ENCODE measurements at places on chromosomes 16 and 17.

DNA sequence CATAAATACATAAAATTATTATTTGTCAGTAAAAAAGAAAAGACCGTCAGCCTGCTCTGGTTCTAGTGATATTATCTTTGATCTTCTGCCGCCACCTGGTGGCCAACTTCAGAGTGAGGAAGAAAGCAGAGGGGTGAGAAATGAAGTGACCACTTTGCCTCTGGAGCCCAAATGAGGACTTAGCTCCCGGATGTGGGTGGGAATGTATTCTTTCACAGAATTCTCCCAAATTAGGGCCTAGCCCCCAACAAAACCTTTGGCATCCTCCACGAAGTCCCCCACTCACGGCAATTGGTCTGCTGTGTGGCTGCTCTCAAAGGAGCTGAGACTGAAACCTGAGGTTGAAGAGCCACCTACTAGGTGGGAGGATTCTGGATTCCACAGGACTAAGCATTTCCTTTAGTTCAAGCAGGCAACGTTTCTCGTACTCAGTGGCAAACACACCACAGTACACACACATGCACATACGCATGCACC lies 4.9 kb upstream of the ZNF267 start:
- peak; percentile 46 for DNase-seq

DNA sequence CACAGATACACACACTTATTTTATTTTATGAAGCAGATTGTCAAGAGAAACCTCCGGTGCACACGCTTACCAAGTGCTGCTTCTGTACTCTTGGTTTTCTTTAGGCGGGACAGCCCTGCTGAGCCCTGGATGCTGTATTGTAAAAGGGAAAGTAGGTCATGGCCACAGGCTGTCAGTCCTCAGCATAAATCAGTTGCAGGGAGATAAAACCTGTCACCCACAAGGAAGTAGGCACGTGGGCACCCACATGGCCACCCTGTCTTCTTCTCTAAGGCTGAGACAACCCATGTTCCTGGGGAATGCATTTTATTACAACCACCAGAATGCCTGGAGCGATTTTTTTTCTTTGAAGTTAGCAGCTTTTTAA lies 59.3 kb downstream of the ASIC2 start:
- peak; percentile 16 for DNase-seq

GRCh38 chr17:63538693-63539595 lies 11.3 kb upstream of the DCAF7 start:
- DNase-seq, result no peak

GRCh38 chr16:87860553-87861299 lies 8.6 kb downstream of the SLC7A5 start:
- no peak for DNase-seq

- no peak for DNase-seq
Observed at GRCh38 chr17:78805301-78805700, 23.2 kb upstream of the CYTH1 start.

GRCh38 chr17:77231076-77231871 lies 90.5 kb downstream of the SEC14L1 start:
- DNase-seq, result no peak

- no peak for DNase-seq
Observed at GRCh38 chr16:26976873-26977272, 89.9 kb upstream of the C16orf82 start.

DNA sequence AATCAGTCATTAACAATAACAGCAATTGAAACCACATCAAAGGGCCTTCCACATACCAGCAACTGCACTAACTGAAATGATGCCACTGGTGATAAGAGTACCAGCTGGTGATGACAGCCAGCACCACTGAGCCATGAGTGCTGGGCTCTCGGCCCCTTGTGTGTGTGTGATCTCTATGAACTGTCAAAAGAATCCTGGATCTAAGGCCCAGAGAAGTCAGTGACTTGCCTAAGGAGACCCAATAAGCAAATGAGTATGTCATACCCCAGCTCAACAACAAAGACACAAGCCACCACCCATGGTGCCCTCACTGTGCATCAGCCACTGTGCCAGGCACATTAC lies 220.9 kb downstream of the ZNF423 start:
- DNase-seq, result peak; percentile 80

DNA sequence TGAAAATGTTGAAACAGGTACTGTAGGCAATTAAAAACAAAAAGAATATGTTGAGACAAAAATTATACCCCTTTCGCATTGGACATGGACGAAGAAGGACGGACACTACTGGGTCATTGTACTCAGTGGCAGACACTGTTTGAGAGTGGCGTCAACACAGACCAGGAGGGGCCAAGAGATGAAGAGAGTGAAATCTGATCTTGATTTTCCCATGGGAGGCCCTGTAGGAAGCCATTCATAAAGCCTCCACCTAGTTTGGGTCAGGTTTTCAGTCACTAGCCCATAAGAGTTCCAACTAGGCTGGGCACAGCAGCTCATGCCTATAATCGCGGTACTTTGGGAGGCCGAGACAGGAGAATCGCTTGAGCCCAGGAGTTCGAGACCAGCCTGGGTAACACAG lies 23.6 kb upstream of the SMURF2 start:
- DNase-seq, result no peak

DNA sequence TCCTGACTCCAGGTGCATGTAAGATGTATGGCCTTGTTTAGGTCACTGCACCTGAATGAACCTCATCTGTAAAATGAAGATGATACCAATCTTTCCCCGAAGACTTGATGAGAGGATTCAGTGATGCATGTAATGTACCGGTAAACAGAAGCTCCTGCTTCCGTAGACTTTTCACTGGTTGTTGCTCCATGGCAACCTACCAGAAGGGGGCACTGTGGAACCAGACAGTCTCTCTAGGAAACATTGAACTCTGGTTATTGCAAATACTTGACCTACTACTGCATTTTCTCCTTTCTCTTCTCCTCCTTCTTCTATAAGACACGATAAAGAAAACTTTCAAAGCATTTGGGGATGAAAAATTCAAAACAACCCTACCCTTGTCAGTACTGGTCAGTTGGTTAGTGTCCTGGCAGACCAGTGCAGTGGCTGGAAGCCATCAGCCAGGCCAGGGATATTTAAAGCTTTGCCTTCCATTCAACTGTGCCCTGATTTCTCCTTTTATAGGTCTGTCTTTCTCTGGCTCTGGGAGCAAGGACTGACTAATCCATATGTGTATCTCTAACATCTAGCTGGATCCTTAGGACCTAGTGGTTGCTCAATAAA lies 667.4 kb upstream of the SALL1 start:
- peak; percentile 32 for DNase-seq

- DNase-seq, result no peak
Observed at GRCh38 chr16:49499414-49499785, 125.8 kb downstream of the C16orf78 start.

DNA sequence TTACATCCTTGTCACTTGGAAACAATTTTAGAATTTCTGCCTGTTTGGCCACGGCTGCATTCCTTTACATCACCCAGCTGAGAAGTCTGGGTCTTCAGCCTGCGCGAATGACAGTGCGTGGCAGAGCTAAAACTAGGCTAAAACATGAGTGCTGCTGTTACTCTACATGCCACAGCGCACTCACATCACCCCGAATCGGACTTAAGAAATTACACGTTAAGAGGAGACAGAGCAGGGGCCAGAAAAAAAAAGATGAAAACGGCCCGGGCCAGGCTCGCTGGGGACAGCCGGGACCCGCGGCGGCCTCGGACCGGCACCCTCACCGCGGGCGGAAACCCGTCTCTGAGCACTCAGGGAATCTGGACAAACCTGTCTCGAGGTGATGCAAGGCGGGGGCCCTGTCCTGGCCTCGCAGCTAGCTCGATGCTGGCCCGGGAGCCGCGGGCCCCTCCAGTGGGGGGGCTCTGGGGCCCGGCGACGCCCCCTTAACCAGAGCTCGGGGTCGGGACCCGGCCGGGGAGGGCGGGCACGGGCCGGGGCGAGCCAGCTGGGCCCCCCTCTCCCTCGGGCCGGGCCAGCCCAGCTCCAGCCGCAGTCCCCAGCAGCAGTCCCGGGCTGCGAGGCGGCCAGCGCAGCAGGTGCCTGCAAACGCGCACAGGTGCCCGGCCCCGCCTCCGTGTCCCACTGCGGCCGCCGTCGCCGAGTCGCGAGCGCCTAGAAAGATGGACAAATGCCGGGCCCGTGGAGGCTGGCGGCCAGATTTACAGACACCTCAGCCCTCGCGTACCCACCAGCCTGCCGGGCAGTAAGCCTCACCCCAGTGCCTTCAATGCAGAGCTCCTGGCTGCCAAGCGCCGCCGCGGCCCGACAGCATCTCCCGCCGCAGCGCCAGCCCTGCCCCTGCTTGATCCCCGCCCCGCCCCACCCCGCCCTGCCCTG lies at the start of gene AKTIP:
Gene AKTIP (minus strand): TSS at position 879 of the 939 bp plus-strand sequence. CDS start 2,950 bp downstream, outside the sequence.
- peak; percentile 26 for DNase-seq

GRCh38 chr17:27976331-27976730 lies 66.1 kb upstream of the NLK start:
- DNase-seq, result no peak

DNA sequence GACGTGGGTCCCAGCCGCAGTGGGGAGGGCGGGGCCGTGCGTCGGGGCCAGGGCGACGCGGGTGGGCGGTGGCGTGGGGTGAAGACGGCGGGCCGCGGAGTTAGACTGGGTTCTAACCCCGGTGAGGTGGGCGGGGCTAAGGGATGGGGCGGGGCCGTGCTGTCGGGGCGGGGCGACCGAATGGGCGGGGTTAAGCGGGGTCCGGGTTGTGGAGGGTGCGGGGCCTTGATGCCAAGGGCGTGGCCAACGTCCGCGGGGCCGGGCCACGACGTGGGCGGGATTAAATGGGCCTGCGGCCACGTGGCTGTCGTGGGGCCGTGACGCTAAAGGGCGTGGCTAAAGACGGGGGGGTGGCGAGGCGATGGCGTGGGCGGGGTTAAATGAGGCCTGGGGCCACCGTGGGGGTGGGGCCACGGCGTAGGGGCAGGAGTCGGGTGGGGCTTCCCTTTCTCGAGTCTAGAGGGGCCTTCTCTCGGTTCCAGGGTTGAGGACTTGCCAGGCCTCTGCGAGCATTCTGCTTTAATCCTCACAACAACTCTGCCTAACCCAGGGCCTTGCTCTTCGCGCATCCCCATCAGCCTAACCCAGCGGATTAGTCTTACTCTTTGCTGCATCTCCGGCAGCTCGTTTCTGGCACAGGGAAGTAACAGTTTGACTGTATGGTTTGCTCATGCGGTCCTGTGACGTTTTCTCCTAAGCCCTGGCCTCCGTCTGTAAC lies 739 bp downstream of the TCF25 start:
- peak; percentile 77 for DNase-seq

GRCh38 chr17:44005527-44006271 lies 1.3 kb downstream of the NAGS start:
- DNase-seq, result peak; percentile 50

GRCh38 chr16:28597692-28598261 lies 927 bp upstream of the SULT1A2 start:
- peak; percentile 34 for DNase-seq

- no peak for DNase-seq
Observed at GRCh38 chr17:46001390-46002310, 2.6 kb downstream of the STH start.

DNA sequence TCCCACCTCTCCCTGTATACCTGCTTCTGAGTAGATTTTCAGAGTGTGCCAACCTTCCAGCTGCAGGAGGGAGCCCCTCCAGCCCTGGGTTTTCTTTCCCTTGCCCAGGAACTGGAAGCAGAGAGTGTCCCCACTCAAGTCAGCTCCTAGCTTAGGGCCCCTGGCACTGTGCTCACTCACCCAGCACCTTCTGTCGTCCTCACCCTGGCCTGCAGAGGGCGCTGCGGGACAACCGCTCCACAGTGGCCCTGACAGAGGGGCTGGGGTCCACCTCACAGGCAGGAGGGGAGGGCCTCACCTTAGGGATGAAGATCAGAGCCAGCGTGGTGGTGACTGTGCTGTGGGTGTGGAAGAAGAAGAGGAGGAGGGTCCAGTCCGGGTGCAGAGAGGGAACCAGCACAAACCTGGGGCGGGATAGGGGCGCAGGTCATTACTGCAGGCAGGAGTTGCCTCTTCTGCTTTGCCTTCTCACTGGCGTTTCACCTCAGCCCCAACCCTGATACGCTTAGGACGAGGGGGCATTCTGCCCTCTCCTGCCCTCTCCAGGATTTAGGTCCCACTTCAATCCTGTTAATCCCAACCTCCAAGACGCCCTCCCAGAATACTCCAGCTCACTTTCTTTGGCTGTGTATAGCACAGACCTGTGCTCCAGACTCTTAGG lies 10.0 kb downstream of the GPR179 start:
- DNase-seq, result no peak

GRCh38 chr16:83113317-83113716 lies 486.5 kb downstream of the CDH13 start:
- DNase-seq, result peak; percentile 21

DNA sequence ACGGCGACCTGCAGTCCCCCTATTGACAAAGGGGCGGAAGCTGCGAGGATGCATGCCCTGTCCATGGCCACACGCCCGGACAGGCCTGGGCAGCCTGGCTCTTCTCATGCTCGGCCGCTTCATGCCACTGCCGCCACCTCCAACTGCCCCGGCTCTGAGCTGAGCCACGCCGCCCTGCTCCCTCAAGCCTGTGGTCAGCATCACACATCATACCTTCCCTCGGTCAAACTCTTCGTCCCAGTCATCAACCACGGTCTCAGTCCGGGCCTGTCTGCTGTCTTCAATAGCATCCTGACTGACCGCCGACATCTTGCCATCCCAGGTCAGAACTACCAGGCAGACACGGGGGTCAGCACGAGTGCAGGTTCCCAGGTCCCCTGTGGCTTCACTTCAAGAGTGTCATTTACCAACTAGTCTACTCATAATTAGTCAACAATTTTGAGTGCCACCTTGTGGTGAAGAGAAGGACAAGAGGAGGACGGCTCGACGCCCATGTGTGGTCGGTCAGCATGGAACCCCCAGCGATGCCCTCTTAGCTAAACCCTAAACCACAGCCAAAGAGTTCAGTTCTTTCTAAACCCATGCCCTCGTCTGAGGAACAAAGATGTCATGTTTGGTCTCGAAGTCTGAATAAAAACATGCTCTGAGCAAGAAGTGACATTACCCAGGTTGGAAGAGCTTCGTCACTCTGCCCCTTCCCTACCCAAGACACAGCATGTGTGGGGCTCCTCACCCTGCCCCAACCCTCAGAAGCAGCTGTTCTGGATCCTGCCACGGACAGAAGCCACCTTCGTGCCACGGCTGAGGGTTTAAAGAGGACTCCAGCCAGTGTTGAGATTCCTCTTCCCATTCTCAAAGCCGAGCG lies 16.9 kb upstream of the CYTH1 start:
- DNase-seq, result no peak

GRCh38 chr17:82461827-82462524 lies 3.4 kb downstream of the NARF start:
- DNase-seq, result no peak

- DNase-seq, result no peak
Observed at GRCh38 chr16:84379709-84380362, 11.5 kb downstream of the ATP2C2 start.

GRCh38 chr17:17042851-17043460 lies 699 bp downstream of the MPRIP start:
- no peak for DNase-seq

DNA sequence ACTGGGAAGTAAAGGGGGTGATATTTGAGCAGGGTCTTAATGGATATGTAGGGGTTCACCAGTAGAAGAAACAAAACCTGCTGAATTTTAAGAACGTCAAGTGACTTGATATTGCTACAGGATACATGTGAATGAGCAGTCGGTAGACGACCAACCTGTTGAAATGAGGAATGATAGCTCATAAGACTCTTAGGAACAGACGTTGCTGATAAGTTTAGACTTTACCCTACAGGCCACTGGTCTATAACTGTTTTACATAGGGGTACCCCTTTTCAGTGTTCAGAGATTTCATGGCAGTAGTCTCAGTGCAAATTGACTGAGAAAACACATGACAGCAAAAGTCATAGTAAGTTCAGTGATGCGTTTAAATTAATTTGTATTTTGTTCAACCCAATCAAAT lies 45.9 kb downstream of the TMEM114 start:
- DNase-seq, result no peak

Data from SW480 (cell line).